ENCODE measurements at places on chromosomes 6 and 20.
A peak's percentile ranks its signal among the peaks of the same experiment; 100 is the strongest.

- DNase-seq = no peak
Measured at GRCh38 chr20:3614466-3614865, 48.7 kb downstream of the GFRA4 start.

GRCh38 chr20:8218861-8219260 lies 86.8 kb downstream of the PLCB1 start:
- DNase-seq = no peak

DNA sequence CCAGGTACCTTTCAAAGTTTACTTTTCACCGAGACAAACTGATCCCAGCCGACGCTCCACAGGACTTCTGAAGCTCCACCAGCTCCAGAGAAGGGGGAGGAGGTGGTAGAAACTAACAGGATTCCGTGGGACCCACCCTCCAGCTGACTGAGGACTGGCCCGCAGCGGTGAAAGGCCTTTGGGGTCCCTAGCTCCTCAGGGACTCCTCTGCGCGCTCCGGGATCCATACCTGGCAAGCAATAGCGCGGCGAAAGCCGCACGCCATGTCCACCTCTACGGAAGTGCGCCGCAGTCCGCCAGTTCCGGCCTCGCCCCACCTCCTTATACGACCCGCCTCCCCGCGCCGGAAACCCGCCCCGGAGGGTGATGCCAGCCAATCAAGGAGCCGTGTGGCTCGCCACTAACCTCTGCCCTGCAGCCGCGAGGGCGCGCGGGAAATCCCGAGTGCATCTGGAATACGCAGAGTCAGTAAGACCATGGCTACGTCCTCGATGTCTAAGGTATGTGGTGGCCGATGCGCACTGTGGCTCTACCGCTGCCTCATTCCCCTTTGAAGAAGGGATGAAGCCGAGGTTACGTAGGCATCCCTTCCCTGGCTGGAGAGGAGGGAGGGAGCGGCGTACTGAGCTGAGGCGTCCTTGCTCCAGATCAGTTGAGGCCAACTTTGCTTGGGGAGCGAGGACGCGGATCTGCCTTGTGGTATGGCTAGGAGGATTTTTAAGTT lies at the start of the genes ORC3 and RARS2:
Gene ORC3 (plus strand): TSS at position 443 of the 724 bp plus-strand sequence. CDS start 34 bp downstream, at position 477.
Gene RARS2 (minus strand): TSS at position 295 of the 724 bp plus-strand sequence. CDS start 30 bp downstream, at position 265.
- DNase-seq = peak; percentile 92

DNA sequence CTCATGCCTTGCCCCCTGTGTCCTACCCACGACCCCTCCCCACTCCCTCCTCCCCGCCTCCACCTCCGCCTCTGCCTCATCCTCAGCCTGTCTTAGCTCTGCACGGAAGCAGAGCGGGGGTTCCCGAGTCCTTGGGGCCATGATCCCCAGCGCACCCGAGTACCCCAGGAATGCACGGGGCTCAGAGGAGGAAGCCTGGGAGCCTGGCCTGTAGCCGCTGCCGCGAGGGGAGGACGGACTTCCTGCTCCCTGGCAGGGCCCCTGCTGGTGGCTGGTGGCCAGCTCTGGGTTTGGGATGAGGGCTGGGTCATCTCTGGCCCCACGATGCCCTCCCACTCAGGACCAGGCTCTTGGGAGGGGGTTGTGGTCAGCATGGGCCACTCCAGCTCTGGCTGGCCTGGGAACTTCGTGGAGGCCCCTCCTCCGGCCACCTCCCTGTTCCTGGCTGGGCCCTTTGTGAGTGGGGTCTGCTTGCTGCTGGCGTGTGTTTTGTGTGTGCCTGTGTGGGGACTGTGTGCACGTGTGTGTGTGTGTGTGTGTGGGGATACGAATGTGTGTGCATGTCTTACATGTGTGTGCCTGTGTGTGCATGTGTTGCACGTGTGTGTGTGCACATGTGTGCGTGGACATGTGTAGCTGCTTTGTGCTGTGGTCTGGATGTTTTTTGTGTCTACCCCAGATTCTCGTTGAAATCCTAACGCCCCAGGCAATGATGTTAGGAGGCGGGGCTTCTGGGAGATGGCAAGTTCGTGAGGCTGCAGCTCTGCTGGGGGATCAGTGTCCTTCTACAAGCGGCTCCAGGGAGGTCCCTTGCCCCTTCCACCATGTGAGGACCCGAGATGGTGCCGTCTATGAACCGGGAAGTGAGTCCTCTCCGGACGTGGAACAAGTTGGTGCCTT lies 1.3 kb upstream of the RBBP8NL start:
- DNase-seq = no peak

DNA sequence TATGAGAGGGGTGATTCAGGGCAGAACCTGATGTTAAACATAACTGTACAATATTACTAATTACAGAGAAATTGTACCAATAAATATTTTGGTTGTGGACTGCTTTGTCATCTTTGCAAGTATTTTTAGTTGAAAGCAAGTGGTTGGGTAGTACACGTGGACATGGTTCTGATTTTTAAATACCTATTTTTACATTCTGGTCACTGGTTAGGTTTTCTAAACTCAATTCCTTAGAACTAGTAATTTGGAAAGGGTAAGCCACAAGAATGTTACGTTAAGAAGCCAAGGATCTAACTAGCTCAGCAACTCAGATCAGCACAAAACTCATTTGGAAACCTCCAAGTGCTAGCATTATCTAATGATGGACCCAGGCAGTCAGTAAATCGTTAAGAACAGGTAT lies 2.7 kb downstream of the EPB41L2 start:
- no peak for DNase-seq

- no peak for DNase-seq
Measured at GRCh38 chr6:19803331-19804204, 33.6 kb upstream of the ID4 start.
